Activated effector memory CD4-positive, alpha-beta T cell treated with anti-CD3 and anti-CD28 coated beads, Interleukin-2, amount 50 U/mL, for 16 hours (primary cell): ENCODE measurements at places on chromosomes 7 and 10.

GRCh38 chr7:30176463-30177109 is 41.8 kb downstream of the MTURN start:
- no peak for DNase-seq

- no peak for DNase-seq
These were observed 520 bp downstream of the FAM20C start for GRCh38 chr7:192701-193480.

- no peak for DNase-seq
These were observed 67.7 kb upstream of the CHST15 start for GRCh38 chr10:124160943-124161582.

- no peak for DNase-seq
These were observed 6.4 kb downstream of the SDK1 start for GRCh38 chr7:3307435-3307834.
